ENCODE measurements at places on chromosomes 11 and 22.

GRCh38 chr22:41917375-41917902, 2.6 kb upstream of the SHISA8 start:
- no peak for DNase-seq

- no peak for DNase-seq
These were observed 6.5 kb downstream of the MN1 start for GRCh38 chr22:27795053-27795452.

DNA sequence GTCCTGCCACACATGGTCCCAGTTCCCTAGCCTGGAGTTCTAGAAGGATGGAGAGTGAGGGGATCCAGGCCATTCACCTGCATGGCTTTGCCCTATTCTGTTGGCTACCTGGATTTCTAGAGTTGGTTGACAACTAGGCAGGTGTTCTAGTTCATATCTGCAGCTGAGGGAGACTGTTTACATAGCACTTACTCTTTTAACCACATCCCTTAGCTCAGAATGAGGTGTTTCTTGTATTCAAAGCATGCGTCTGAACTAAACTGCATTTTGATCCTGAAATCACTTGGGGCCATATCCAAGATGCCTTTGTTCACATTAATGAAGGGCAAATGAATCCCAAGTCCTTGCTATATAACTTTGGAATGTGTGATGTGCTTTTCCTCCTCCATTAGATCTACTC, 60.9 kb downstream of the SYT13 start:
- no peak for DNase-seq

DNA sequence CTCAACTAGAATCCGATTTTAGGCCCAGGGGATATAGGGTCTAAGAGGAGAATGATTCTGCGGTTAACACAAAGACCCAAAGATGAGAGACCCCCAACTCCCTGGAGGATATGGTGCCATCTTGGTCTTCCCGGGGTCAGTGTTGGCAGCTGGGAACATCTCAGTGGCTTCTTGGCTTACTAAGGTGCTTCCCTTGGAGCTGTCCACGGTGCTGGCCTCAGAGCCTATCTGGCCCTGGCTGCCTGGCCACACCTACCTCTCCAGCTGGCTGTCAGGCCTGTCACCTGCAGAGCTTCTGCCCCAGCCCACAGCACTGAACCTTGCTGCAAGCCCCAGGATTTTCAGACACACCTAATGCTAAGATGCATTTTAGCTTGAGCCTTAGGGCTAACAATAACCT, 70.7 kb upstream of the THY1 start:
- peak; percentile 17 for DNase-seq

GRCh38 chr22:35581023-35581413, 36.1 kb downstream of the MB start:
- no peak for DNase-seq
